ENCODE measurements at places on chromosomes 1 and 21. TPM values are rescaled to one million over a fixed set of nuclear protein-coding genes. Genes with fewer than 3 reads are reported as not detected.

CD52 gene
- not detected for total RNA-seq

GRCh38 chr1:21174654-21175323 is 1.9 kb downstream of the EIF4G3 start:
- peak; percentile 83 for DNase-seq

DNA sequence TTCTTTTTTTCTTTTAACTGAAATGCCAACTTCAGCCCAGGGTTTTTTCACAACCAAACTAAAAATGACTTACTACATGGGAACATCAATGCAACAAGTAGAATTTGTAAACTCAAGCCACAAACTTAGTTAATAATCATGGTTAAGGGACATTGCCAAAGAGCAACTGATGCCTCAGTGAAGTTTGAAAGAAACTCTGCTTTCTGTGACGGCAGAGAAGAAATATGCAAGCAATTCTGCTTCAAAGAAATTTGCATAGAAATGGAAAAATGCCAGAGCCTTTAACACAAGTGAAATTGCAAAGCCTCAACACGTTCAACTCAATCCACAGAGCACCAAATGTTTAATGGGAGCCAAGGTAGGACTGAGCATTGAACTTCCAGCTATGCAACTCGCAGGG is 5.0 kb upstream of the CHD5 start:
- DNase-seq = peak; percentile 81

GRCh38 chr21:43331962-43332828 is 94.7 kb downstream of the SIK1 start:
- peak; percentile 91 for DNase-seq

DNA sequence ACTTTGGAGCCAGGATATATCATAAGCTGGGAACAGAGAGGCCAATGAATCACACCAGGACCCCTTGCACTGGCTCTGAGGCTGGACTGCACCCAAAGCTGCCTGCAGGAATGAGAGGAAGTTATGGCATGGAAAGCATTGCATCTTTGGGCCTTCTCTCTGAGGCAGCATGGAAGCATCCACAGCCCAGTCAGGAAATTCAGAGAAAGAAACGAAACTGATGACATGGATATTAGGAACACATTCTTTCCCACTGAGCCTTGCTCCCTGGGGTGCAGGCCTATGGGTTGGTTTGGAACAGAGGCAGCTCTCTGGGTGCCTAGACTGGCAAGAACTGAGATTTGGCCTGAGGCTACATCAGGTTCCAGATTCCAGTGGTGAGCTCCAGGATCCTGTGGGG is 98.6 kb downstream of the NGF start:
- peak; percentile 90 for DNase-seq

GRCh38 chr1:34843392-34844251 is 15.9 kb downstream of the SMIM12 start:
- DNase-seq = no peak

TP73 gene
- total RNA-seq = 0.18 TPM

DNA sequence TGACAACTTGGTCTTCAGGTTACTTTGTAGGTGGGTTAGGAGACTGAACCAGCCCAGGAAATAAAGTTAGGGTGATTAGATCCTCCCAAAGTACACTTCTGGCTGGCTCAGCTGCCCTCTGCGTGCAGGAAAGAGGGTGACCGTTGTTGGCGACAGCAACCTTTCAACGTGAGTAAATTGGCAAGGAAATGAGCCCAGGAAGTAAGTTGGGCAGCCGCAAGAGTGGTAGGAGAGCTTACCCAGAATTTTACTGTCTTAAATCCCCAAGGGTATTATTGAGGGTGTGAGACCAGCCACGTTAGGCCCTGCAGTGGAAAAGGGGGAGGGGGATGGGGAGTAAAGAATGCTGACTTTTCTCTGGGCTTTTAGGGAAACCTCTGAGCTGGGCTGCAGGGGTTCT is 1.6 kb downstream of the TENT5C start:
- peak; percentile 10 for DNase-seq

DNA sequence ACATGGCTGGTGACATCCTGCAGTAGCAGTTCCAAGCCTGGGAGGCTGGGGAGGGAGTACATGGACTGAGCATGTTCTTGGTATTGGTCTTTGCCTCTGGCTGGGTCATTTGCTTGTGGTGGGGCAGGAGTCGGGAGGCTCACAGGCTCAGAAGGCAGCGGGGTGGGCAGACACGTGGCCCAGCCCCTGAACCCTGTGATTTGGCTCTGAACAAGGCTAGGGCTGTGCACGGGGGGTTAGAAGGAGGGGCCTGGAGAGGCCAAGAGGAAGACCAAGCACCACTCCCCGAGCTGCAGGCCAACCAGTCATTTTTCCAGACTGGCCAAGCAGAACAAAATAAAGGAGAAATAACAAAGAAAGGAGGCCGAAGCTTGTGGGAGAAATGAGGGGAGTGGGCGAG is 9.7 kb upstream of the PRELP start:
- no peak for DNase-seq

DNA sequence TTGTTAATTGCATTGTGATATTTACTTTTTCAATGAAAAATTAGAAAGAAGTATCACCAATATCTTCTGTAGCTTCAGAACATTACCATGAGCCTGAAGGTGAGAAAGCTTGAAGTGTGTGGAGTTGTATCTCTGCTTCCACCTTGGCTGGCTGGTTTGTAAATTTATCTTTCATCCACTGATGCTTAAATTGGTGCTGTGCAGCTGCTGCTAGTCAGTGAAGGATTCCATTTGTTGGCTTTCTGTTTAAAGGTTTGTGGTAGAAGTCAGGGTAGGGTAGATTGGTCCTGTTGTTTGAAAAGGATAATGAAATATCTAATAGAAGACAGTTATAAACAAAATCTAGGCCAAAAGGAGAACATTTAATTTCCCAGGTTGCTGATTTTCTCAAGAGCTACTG is 105.7 kb downstream of the C1orf21 start:
- no peak for DNase-seq

DNA sequence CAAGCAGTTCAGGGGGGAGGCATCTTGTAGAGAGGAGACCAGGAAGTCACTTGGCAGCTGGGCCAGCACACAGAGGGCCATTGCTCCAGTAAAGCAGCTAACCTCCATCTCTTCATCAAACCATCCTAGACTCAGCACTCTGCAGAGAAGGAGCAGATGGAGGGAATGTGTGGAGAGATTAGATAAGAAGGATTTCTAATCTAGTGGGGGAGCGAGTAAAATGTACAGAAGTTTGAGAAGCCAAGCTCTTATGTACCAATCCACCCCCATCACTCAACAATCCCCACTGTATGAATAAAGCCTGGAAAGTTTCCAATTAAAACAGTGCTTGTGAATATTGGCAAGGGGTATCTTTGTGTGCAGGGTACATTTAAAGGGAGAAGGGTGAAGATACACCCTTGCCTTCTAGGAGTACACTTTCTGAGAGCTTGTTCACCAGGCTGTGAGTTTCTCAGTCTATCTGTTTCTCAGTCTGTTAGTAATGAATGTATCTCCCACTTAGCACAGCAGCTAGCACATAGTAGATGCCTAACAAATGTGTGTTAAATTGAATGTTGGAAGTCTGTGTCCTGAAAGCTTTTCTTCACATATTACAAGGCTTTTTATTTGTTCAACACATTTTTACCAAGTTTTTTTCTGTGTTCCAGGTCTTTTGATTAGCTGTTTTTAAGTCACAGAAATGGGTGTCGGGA is 142.7 kb upstream of the UBE2U start:
- DNase-seq = no peak

DNA sequence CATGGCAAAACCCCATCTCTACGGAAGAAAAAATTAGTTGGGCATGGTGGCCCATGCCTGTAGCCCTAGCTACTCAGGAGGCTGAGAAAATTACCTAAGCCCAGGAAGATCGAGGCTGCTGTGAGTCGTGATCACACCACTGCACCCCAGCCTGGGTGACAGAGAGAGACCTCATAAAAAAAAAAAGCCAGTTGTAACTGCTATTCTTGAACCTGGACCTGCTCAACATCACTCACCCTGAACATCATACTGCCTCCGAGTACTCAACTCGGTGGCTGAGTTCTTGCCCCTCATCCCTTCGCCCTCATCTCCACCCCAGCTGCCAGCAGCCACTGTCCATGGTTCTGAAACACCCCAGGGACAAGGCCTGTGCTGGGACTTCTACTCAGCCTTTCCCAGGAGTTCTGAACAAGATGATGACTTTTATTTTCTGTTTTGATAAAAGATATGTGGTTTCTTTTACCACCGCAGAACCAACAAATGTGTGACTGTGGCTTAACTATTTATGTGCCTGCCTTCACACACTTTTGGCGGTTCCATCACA is 5.4 kb upstream of the DISP3 start:
- DNase-seq = no peak

- no peak for DNase-seq
Observed at GRCh38 chr1:170310951-170311350, 165.2 kb downstream of the NTMT2 start.

GRCh38 chr1:170010443-170010842 is 64.1 kb downstream of the KIFAP3 start:
- DNase-seq = peak; percentile 29

DNA sequence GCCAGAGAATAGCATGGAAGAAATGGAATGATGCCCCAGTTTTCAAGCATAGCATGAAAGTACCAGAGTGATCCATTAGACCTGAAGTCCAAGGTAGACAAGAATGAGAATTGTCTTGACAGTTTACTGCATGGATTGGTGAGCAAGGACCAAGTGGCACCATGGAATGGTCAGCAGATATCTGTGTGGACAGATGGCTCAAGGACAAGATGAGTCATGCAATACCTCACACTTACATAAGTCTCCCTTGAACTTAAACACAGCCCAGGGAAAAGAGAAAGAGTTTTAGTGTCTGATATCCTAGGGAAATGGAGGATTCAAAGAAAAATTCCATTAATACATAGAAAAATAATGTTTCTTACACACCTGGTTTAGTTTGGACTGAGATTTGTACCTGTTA is 195.2 kb downstream of the MRPL39 start:
- DNase-seq = no peak

- no peak for DNase-seq
Observed at GRCh38 chr1:44405798-44406736, 1.0 kb downstream of the RNF220 start.

ADAMTSL4 gene
- total RNA-seq = 5.3 TPM

PGLYRP3 gene
- total RNA-seq = not detected

GRCh38 chr21:45088116-45088515 is 13.7 kb downstream of the ADARB1 start:
- no peak for DNase-seq

GRCh38 chr1:111221276-111221632 is 6.3 kb upstream of the CHI3L2 start:
- no peak for DNase-seq

NPR1 gene
- 0.07 TPM for total RNA-seq

Data from astrocyte (in vitro differentiated cells and primary cell).